ENCODE measurements at places on chromosomes 6 and 20. TPM values are rescaled to one million over a fixed set of nuclear protein-coding genes. Genes with fewer than 3 reads are reported as not detected.
A peak's percentile ranks its signal among the peaks of the same experiment; 100 is the strongest.

GRCh38 chr6:168018664-168019063, 21.2 kb downstream of the KIF25 start:
- no peak overlapping the region for H3K4me3 ChIP-seq
- no peaks in the 10 kb centered on the region for H3K36me3 ChIP-seq
- no peaks in the 10 kb centered on the region for H3K27me3 ChIP-seq
- no peak for DNase-seq
- no peak overlapping the region for H3K27ac ChIP-seq
- H3K4me1 ChIP-seq = no peaks in the 10 kb centered on the region

DNA sequence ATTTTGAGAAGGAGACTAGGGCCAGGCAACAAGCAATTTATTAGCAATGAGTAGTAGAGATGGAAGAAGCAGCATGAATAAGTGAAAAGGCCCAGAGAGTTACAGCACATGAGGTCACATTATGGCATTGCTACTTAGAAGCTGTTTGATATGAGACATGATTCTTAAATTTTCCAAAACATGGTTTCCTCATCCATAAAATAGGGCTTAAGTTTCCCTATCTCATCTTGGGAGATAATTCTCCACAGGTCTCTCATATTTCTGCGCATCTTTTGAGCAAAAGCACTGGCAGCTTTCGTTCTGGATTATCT, 656.1 kb downstream of the EPHA7 start:
- no peaks in the 10 kb centered on the region for H3K36me3 ChIP-seq
- H3K27ac ChIP-seq = no peak overlapping the region
- no peaks in the 10 kb centered on the region for H3K4me1 ChIP-seq
- no peak overlapping the region for H3K4me3 ChIP-seq
- no peak for DNase-seq
- no peaks in the 10 kb centered on the region for H3K27me3 ChIP-seq

DNA sequence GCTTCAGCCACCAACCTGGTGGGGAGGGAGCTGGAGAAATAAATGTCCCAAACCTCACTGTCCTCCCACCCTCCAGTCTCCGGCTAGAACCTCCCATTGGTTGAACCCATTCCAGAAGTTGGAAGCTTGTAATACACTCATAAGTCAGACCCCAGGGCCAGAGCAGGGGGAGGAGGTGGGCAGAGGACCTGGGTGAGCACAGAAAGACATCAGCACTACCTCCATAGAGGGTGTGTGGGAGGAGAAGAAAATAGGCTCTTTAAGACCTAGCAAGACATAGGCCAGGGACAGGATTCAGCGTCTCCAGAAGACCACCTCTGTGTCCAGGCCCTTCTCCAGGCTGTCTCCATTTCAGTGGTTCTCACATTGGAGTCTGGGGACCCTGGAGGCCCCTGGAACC, 73.3 kb upstream of the TOP1 start:
- no peak overlapping the region for H3K27ac ChIP-seq
- H3K36me3 ChIP-seq = no peaks in the 10 kb centered on the region
- H3K4me3 ChIP-seq = no peak overlapping the region

GRCh38 chr6:154830771-154831170, 97.6 kb downstream of the SCAF8 start:
- no peak overlapping the region for H3K4me3 ChIP-seq
- no peaks in the 10 kb centered on the region for H3K27me3 ChIP-seq
- no peak overlapping the region for H3K27ac ChIP-seq
- H3K36me3 ChIP-seq = peaks cover 38% of the 10 kb centered on the region
- DNase-seq = no peak

DNA sequence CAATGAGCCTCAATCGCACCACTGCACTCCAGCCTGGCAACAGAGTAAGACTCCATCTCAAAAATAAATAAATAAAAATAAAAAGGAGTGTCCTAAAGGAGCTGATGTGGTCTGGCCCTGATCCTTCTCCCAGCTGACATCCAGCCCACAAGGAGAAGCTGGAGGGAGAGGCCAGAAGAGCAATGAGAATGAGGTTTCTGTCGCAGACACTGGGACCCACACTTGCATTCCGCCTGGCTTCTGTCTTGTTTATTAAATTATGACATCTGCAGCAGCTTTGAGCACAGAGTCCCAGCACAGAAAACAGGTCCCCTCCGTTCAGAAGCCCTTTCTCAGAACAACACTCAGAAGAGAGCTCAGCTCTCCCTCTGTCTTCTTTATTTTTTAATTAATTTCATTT, 10.3 kb upstream of the E2F1 start:
- H3K4me1 ChIP-seq = peaks cover 1% of the 10 kb centered on the region
- no peaks in the 10 kb centered on the region for H3K27me3 ChIP-seq
- no peak overlapping the region for H3K27ac ChIP-seq
- no peak overlapping the region for H3K4me3 ChIP-seq

DNA sequence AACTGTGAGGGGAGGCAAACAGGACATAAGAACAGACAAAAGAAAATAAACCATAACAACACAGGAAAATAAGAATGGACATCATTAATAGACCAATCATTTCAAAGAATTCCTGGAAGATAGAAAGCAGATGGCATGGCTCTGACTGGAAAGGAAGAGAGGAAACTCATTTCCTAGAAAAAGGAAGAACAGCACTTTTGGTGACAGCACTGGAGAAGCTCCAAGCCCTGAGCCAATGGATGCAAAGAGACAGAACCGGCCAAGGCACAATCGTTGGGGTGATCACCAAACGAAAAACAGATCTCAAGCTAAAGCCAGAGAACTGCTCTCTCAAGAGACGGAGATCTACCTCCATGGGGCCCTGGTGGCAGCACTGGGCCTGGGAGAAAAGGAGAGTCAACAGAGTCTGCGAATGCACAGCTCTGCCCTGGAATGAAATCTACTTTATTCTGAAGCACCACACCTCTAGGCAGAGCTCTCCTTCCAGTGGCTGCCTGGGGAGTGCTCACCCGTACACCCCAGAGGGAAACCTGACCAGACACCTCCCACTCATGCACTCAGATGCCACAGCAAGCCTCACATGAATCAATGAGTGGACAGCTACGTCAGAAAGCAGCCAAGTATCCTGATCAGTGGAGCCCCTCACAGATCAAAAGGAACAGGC, 24.2 kb downstream of the KIAA0319 start:
- no peaks in the 10 kb centered on the region for H3K4me1 ChIP-seq
- no peak overlapping the region for H3K27ac ChIP-seq
- no peaks in the 10 kb centered on the region for H3K36me3 ChIP-seq
- no peak overlapping the region for H3K4me3 ChIP-seq
- peaks cover 10% of the 10 kb centered on the region for H3K27me3 ChIP-seq
- DNase-seq = no peak

DNA sequence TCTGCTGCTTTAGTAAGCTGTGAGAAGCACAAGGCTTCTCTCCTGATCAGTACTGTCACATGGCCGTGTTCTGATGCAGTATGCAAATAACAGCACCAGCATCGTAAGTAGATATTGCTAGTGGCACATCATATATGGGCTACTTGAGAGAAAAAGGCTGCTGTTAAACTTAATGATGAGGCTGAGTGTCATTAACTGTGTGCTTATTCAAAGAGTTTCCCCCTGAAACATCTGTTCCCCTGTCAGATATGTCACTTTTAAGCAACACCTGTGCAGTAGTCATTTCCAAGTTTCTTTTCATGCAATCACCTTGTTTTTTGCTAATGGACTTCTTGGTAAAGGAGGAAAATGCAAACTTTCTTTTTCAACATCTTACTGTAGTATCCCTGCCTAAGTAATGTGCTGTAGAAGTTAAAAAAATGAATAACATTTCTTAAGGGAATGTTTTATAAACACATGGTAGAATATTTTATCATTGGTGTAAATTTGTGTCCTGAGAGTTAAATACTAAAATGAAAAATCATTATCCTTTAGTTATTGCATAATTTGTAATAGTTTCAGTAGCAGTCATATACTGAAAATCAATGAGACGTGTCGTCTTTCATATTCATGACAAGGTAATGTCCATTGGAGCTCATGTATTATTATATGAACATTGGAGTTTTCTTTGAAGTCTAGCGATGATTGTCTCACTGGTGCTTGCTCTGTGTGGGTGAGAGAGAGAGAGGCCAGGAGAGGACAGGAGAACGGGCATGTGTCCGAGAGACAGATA, 366.3 kb downstream of the CDKAL1 start:
- peaks cover 17% of the 10 kb centered on the region for H3K36me3 ChIP-seq
- no peaks in the 10 kb centered on the region for H3K4me1 ChIP-seq
- H3K27me3 ChIP-seq = no peaks in the 10 kb centered on the region
- H3K4me3 ChIP-seq = no peak overlapping the region
- H3K27ac ChIP-seq = no peak overlapping the region

DNA sequence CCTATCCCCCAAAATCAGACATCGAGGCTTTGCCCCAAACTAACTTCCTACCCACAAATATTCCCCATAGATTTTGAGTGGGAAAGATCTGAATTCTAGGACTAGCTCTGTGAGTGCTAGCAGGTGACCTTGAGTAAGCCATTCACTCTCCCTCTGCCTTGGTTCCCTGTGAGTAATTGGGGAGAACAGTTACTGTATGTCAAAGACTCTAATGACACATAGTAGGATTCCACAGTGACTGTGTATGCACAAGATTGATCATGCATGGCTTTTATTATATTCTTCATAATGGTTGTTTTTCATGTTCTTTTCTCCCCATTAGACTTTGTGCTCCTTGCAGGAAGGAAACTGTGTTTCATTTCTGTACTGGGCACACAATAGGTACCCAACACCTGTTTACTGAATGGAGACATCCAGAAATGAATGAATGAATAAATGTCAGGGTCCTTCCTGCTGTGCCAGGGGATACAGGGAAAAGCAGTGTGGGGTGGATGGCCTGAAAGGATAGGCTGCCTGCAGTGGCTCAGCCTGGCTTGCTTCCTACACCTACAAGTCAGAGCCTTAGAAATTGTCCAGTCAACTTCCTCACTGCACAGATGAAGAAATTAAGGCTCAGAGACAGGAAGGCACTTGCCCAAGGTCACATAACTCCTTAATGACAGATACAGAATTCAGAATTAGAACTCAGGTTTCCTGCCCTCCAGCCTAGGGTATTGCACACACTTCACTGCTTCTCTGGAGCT, 901 bp upstream of the TMEM151B start:
- DNase-seq = peak; percentile 62
- H3K27ac ChIP-seq = no peak overlapping the region
- H3K4me3 ChIP-seq = peak overlapping the region; percentile 77
- H3K27me3 ChIP-seq = peaks cover 50% of the 10 kb centered on the region
- peaks cover 31% of the 10 kb centered on the region for H3K4me1 ChIP-seq

- DNase-seq = no peak
- no peaks in the 10 kb centered on the region for H3K4me1 ChIP-seq
- H3K4me3 ChIP-seq = no peak overlapping the region
- H3K36me3 ChIP-seq = no peaks in the 10 kb centered on the region
- H3K27ac ChIP-seq = no peak overlapping the region
Observed at GRCh38 chr20:22829356-22829755, 205.8 kb upstream of the SSTR4 start.

GRCh38 chr20:17664025-17664633, 17.9 kb downstream of the RRBP1 start:
- no peaks in the 10 kb centered on the region for H3K27me3 ChIP-seq
- H3K36me3 ChIP-seq = peaks cover 32% of the 10 kb centered on the region
- H3K27ac ChIP-seq = peak overlapping the region; percentile 72
- H3K4me1 ChIP-seq = peaks cover 46% of the 10 kb centered on the region
- no peak for DNase-seq

GRCh38 chr20:38217791-38218565, 42.6 kb downstream of the KIAA1755 start:
- no peaks in the 10 kb centered on the region for H3K36me3 ChIP-seq
- no peak overlapping the region for H3K4me3 ChIP-seq
- H3K4me1 ChIP-seq = no peaks in the 10 kb centered on the region
- no peak for DNase-seq

Gene SLPI
- total RNA-seq = not detected

Gene CEP43
- total RNA-seq = 23.0 TPM

Gene GSTA3
- total RNA-seq = not detected

Gene KIFC1
- 64.9 TPM for total RNA-seq

Gene MICA
- 6.5 TPM for total RNA-seq

Data from activated CD4-positive, alpha-beta T cell treated with anti-CD3 and anti-CD28 coated beads, Interleukin-2, amount 10 ng/mL, durations not matched to agents 24 days and 14 days (primary cell).